ENCODE measurements at places on chromosomes 2 and 18.

DNA sequence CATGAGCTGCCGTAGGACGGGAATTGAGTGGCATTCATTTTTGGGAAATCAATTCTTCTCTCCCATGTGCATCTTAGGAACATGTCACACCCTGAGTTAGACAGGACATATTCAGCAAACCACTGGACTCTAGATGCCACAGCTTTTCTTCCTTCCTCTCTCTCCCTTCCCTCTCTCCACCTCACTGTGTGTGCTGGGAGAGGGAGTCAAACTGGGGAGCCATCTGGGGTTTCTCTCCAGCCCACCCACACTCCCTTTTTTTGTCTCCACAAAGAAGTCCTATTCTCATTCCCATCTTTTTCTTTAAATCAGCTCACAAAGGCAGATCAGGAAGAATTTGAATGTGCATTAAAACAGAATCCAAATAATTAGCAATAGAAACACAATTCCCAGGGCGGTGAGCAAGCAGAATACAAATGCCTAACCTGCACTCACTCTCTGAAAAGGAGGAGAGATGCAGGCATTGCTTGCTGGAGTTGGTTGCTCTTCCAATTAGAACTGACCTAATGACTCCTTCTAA, 15.4 kb downstream of the CD28 start:
- DNase-seq: no peak

DNA sequence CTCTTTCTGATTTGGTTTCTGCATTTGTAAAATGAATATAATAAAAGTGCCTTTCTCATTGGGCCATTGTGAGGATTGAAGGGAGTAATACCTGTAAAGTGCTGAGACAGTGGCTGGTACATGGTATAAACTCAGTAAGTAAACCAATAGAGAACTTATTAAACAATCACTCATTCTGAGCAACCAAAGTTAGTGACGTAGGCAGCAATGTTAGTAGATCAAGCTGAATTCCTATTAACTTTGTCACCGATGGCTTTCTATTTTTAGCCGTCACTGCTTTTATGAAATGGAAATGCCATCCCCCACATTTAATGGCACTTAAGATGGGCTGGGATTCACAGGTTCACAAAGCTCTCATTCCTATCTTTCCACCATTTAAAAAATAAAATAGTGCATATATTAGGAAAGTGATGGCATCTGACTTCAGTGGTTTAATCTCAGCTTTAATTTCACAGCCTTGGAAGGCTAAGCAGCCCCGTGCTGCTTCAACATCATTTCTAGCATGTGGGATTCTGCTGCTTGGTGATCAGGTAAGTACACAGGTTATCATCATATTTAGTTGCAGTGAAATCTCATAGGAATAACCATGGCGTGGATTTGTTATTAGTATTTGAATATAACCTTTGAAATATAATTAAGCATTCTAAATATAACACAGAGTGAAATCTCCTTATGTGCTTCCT, 17.6 kb upstream of the PPP4R1 start:
- no peak for DNase-seq

GRCh38 chr2:119326938-119327337, 39.7 kb downstream of the C2orf76 start:
- no peak for DNase-seq

DNA sequence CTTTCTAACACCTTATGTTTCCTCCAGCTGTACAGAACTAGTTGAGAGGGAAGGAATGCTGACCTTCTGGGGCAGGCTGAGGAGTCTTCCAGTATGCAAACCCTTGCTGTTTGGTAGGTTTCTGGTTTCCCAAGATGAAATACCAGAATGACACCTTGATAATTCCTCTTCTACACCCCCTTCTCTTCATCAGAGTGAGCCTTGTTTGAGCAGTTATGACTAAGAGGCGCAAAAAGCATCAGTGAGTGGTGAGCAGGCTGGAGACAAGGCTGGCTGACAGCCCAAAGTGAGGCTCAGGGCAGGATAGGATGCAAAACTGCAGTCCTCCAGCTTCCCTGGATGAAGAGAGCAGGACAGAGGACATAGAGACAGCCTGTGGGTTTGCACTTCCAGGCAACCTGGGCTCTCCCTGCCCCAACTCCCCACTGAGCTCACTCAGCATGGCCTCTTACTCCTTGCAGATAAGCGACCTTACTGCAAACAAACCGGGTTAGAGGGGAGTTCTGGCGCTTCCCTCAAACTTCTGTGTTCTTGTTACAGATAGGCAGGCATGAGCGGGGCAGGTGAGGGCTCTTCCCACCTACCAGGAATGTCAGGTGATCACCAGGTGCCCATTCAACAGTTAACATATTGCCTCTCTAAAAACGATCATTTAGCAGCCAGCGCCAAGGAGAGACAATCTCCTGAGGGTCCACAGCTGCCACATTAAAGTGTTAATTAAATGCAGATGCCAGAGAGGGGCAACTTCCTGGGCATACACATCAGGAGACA, 5.4 kb downstream of the MPPE1 start:
- DNase-seq: no peak

- DNase-seq: no peak
These were observed 90.6 kb downstream of the SNTG2 start for GRCh38 chr2:1041012-1041805.

DNA sequence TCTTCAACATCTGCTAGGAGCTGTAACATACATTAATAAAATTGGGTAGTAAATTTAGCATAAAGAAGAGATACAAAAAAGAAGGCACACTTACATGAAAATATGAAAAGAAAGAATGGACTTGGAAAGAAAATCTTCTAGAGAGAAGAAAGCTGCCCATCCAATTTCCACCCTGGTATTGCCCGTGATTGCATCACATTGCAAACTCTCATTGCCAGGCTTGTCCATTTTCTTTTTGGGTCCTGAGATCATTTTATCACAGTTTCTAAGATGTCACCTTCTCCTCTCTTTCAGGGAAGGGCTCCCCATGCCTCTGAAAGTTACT, 321.5 kb downstream of the RND3 start:
- no peak for DNase-seq

GRCh38 chr18:50334546-50335152, 40.2 kb upstream of the SKA1 start:
- DNase-seq: no peak

GRCh38 chr2:137508739-137509384, 455.4 kb upstream of the HNMT start:
- no peak for DNase-seq

DNA sequence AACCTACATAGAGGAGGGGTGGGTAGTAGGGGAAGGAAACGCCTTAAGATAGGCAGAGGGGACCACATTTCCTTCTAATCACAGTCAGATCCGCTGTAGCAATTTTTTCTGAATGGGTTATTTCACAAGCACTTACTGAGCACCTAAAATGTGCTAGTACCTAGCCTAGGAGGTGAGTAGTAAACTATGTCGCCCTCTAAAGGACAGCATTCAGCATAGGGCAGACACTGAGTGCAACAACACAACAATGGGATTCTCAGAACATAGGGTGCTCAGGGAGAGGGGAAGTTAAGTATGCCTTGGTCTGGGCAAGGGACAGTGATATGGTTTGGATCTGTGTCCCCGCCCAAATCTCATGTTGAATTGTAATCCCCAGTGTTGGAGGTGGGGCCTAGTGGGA, 166.1 kb upstream of the RAB6C start:
- no peak for DNase-seq

DNA sequence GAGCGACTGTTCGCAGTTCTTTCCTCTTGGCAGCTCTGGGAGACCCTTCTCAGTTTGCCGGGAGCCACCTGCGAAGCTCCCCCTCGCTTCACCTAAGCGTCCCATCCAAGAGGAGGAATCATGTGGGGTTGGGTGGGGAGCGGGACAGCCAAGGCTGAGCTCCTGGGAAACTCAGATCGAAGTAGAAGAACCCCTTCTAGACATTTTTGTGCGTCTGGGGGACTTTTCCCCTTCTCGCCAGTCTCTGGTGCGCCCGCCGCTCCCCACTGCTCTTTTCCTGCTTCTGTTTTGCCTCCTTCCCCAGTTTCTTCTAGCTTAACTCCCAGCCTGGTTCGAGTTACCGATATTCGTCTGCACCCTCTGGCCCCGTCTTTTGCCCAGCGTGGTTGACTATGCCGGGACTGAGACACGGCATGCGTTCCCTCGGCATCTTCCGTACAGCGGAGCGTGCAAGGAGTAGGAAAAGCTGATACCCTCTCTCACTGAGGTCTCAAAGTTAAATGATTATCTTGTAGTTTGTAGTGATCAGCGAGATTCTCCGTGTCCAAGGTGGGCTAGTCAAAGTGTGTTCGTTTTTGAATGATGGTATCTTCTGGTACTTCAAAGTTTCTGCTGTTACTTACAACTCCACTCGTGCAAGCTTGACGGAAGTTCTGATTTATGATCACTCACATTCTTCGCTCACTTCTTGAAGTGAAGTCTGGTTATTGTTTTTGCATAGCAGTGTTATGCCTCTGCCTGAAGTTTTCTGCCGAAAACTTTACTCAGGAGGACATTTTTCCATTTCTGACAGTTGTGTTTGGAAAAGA, 664 bp downstream of the CAMKMT start:
- no peak for DNase-seq

GRCh38 chr2:229679393-229680125, 34.8 kb downstream of the DNER start:
- DNase-seq: no peak

GRCh38 chr2:240368781-240369331, 66.6 kb upstream of the GPC1 start:
- DNase-seq: no peak

DNA sequence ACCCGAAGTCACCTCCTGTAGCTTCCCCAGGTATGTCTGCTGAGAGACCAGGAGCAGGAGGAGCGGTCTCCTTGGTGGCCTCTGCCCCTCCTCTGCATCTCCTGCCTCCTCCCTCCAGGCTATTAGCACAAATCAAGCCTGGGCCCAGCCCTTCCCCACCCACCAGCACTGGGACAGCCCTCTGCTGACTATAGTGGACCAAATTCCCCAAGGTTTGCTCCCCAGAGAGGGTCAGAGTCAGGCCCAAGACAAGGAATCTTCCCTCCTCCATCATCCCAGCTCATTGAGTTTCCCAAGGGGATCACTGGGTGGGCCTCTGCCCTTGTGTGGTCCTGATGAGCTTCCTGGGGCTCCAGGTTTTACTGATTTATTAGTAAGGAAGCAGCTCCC, 62.1 kb downstream of the EMILIN2 start:
- DNase-seq: no peak

- no peak for DNase-seq
These were observed 127.0 kb upstream of the KLHL14 start for GRCh38 chr18:32899819-32900218.

DNA sequence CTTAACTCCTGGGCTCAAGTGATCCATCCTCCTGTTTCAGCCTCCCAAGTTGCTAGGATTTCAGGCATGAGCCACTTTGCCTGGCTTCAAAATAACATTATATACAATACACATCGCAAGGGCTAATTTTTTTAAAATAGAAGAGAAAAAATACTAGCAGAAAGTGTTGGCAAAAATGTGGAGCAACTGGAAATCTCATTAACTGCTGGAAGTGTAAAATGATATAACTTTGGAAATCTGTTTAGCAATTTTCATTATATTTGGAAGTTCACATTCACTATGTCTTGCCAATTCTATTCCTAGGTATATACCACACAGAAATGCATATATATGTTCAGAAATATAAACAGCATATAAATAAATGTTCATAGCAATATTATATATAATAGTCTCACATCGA, 55.1 kb upstream of the ZBTB14 start:
- no peak for DNase-seq

DNA sequence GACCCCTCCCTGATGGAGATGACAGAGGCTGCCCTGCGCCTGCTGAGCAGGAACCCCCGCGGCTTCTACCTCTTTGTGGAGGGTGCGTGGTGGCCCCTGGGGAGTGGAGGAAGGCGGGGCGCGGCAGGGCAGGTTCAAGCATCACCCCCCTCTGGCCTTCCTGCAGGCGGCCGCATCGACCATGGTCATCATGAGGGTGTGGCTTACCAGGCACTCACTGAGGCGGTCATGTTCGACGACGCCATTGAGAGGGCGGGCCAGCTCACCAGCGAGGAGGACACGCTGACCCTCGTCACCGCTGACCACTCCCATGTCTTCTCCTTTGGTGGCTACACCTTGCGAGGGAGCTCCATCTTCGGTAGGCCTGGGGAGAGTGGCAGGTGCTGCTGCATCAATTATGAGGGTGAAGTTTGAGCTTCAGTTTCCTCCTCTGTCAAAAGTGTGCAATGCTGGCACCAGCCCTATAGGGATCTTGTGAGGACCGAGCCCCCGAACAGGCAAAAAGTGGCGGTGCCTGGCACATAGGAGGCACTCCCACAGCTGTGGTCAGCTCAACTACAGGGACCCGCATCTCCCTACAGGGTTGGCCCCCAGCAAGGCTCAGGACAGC, 2.2 kb downstream of the ALPI start:
- no peak for DNase-seq

DNA sequence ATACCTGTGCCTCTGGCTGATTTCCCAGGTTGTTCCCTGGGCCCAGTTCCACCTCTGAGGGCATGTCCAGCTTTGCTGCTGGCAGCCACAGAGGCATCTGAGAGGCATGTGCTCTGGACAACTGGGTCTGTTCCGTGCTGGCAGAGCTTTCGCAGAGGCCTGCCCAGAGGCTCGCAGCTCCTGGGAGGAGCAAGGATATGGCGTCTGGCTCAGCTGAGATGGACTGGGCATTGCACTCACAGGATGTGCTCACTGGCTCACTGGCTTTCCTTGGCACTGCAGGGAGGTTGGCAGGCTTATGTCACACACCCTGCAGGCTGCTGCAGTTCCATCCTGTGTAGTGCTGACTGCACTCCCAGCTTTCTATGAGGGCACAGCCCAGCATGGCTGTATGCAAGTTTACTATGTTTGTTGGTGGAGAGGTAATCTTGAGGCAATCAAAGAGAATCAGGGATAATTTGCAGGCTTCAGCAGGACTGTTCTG, 172.3 kb downstream of the PRKCE start:
- no peak for DNase-seq

- DNase-seq: no peak
These were observed 202.5 kb upstream of the SESTD1 start for GRCh38 chr2:179467111-179467510.

DNA sequence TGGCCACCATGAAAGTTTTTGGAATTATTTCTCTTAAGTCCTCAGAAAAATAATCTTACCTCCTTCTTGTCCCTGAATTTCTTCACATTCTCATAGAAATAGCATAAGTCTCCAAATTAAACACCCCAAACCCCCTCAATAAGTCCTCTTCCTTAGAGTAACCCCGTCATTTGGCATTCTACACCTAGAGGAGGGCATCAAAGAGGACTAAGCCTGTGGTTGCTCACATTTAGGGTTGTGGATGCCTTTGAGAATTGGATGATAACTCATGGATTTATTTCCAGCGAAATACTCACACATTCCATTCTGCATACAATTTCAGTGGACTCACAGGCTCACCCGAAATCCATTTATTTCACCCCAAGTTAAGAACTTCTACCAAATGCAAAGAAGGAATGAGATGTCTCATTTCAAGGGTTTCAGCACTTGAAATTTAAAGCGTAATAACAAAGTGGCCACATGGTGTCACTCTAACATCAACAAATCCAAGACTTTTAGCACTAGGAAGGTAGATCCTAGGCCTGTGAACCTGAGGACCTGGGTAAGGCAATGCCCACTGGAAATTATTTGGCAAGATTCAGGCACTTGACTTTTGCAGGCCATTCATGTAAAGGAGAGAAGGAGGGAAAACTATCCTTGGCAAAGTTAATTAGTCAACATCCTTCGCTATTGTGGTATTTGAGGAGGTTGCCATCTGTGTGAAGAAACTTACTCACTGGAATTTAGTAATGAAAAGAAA, 24.6 kb downstream of the DYTN start:
- DNase-seq: no peak

GRCh38 chr2:224405412-224405811, 3.5 kb upstream of the FAM124B start:
- no peak for DNase-seq
